Stimulated activated CD4-positive, alpha-beta T cell treated with anti-CD3 and anti-CD28 coated beads, Interleukin-4, amount 100 ng/mL, for 48 hours (primary cell): ENCODE measurements at places on chromosomes 4 and X.

DNA sequence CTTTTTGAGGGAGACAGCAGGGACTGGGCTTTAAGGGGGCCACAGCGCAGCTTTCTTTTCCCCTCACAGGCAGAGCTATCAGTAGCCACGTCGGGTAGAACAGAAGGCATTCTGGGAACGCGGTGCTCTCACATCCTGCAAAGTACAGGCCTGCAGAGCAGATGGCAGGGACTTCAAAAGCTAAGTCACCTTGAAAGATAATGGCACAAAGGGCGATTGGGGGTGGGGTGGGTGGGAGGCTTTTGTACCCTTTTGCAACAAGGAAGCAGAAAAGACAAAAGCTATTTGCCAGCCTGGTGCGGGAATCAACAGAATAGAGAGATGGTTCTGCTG lies 93.9 kb downstream of the PHKA2 start:
- no peak for DNase-seq

DNA sequence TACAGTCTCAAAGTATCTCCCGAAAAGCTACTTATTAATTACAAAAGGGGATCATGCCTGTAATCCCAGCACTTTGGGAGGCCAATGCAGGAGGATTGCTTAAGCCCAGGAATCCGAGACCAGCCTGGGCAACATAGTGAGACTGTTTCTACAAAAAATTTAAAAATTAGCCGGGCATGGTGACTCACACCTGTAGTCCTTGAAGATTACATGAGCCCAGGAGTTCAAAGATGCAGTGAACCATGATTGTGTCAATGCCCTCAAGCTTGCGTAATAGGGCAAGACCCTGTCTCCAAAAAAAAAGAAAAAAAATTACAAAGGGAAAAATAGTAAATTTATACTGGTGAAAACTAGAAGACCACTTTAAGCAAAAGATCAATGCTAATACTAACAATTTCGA lies 3.3 kb upstream of the PORCN start:
- no peak for DNase-seq

GRCh38 chr4:54843946-54844345 lies 186.2 kb downstream of the KIT start:
- DNase-seq, result no peak

- peak; percentile 22 for DNase-seq
Measured at GRCh38 chr4:8688041-8688907, 95.7 kb downstream of the CPZ start.

DNA sequence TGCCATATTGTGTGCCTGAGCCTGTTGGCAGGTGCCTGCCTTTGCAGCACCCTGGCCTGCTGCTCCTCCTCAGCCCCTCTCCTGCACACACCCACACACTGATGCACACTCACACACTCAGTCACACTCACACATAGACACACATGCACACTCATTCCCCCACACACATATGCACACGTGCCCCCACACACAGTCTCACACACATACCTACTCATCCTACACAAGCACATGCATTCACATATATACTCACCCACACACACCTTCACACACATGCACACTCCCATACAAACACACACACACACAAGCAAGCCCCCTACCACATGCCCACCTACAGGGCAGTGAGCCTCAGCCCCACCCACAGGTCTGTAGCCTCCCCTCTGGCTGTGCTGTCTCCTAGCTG lies 245.0 kb downstream of the EVC2 start:
- no peak for DNase-seq

DNA sequence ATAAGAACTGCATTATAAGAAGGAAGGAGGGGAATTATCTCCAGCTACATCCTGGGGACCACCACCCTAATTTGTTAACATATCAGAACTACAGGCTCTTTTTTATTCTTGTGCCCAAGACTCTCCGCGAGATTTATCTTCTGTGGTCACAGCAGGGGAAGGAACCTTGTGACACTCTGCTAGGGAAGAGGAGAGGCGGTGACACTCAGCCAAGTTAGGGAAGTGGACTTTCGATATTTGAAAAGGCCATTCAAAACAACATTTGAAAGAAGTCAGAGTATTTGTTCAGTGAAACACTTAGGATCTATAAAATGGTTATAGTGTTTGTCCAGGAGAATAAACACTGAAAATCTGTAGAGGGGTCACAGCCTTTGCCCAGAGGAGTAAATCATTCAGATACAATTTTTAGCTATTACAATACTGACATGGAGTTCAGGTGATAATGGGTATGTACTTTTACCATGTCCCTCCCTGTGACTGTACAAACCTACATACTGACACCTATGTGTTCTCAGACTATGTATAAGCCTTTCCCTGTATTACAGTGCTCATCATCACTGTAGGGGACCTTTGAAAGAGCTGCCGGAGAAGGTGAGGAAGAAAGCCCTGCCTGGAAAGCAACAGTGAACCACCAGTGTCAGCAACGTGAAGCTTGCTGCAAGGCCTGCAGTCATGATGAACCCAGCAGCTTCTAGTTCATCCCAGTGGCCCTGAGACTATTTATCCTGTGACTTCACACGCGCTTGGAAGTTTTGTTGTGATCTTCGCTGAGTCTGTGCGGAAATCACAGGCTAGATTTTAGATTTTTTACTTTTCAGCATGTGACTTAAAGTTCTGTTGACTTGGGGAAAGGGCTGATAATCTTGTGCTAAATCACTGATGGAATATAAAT lies 8.5 kb upstream of the PTTG2 start:
- no peak for DNase-seq

- DNase-seq, result no peak
Measured at GRCh38 chrX:64976673-64977040, 407 bp upstream of the ZC4H2 start.

GRCh38 chr4:24519649-24520048 lies 64.7 kb downstream of the DHX15 start:
- no peak for DNase-seq

DNA sequence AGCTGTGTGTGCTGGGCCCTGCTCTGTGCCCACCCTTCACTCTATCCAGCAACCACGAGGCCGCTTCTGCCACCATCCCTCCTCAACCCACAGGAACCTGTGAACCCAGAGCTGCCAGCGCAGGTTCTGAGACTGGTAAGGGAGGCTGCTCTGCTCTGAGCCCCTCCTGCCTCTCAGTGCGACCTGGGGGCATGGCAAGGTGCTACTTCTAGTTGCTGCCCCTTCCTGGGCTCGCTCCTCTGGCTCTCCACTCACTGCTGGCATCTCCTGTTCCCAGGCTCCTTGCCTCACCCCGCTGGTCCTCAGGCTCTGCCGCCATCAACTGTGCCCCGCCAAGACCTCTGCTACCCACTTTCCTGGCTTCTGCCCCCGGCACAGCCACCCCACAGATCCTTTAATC lies 39.3 kb downstream of the RNF212 start:
- no peak for DNase-seq

DNA sequence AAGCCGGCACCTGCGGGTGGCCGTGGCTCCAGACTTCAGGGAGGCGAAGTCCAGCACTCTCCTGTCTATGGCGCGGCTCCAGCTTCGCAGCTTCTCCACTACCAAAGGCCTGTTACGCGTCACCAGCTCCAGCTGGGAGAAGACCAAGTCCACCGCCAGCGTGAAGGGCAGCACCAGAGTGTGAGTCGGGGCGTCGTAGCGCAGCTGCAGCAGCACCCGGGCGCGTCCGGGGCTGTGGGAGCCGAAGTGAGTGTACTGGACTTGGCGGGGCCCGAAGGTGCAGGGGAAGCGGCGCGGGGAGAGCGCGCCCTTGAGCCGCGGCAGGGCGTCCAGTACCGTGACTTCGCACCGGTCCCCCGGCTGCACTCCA lies 444 bp downstream of the FREM3 start:
- DNase-seq, result no peak

DNA sequence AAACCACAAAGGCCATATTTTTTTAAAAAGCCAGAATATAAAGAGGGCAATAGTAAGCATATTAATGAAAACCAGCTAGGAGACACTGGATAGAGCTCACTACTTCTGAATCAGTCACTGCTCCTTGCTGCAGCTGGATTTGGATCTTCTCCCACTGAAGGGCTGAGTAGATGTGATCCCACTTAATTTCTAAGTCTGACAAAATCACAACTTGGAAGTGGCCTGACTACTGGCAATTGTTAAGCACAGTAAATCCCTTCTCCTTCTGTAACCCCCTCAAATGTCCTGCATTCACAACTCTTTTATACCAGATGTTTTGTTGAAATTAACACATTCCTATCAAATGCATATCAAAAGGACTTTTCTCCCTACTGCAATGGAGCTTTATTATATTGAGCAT lies 72.9 kb downstream of the AMMECR1 start:
- DNase-seq, result no peak

GRCh38 chrX:143873343-143873742 lies 10.5 kb upstream of the UBE2NL start:
- DNase-seq, result no peak

DNA sequence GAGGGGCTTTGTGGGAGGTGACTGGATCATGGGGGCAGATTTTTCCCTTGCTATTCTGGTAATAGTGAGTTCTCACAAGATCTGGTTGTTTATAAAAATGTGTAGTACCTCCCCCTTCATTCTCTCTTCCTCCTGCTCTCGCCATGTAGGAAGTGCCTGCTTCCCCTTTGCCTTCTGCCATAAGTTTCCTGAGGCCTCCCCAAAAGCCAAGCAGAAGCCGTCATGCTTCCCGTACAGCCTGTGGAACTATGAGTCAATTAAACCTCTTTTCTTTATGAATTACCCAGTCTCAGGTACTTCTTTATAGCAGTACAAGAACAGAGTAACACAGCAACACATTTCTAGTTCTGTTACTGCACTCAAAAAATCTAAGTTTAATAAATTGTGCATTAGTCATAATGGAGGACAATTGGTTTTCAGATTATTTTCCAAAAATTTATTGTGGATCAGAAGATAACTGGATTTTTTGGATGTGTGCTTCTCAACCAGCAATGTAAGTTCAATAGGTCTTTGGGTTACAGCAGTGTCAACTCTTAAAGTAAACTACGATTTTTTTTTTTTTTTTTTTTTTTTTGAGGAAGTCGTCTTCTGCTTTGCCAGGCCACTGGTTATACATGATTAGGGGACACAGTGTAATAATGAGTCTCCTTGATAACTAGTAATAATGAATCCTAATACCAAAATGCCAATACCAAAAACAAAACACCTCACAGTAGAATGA lies 69.9 kb downstream of the CHIC2 start:
- no peak for DNase-seq

DNA sequence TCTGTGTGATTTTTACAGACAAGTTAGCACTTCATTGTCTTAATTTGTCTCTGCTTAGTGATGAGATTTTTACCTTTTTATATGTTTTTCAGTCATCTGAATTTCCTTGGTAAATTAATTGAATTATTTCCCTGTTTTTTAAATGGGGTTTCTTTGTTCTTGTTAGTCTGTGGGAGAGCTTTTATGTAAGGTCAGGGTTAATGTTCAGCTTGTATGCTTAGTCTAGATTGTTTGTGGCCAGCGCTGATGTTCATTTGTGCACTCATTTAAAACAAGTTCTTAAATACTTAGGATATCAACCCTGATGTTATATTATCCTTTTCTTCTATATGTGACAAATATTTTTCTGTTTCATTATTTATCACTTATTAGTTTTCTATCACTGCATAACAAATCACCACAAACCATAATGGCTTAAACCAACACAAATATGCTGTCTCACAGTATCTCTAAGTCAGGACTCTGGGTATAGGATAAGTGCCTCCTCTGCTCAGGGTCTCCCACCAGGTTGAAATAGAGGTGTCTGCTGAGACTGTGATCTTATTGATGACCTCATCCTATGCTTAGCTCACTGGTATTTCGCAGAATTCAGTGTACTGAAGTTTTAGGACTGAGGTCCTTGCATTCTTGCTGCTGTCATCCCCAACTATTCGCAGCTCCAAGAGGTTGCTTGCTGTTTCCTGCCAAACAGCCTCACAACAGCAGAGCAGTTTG lies 53.2 kb downstream of the ATP10D start:
- no peak for DNase-seq

DNA sequence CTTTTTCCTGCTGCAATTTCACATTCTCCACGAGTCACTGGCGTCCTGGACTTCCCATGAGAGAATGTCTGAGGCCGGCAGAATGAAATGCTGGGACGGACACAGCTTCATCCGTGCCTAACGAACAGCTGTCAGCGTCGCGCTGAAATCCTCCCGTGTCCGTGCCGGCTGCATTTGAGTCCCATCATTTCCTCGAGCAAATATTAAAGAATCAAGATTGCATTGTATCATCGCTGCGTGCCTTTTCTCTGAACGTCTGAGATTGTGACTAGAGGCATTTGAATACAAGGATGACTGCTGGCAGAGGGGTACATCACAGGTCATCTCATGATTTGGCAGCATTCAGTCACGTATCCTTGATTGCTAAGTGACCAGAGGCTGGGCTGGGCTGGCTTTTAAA lies 279.9 kb downstream of the ASMT start:
- DNase-seq, result no peak

DNA sequence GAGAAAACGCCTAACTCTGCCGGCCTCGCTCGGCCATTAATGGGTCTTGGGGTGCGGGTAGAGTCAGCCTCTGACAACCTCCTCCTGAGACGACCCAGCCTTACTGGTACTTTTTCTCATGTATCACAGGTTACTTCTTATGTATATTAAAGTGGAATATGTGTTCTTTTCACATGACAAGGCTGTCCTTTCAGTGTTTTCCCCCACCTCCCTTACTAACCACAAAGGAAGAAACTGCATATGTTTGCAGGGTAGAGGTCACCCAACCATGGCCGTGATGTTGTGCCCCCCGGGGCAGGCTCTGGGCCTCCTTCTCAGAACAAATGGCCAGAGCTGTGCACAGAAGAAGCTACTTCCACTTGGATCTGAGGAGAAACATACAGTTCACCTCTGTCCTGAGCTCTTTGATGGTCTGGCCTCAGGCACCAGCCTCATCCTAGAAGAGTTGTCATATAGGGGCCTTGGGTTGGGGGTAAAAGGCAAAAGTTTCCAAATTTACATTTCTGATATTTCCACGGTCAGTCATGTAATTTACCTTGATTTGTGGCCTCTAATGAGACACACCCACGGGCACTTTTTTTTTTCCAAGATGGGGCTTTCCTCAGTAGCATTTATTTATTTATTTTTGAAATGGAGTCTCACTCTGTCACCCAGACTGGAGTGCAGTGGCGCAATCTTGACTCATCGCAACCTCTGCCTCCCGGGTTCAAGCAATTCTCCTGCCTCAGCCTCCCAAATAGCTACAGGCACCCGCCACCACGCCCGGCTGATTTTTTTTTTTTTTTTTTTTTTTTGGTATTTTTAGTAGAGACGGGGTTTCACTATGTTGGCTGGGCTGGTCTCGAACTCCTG lies 1.9 kb downstream of the SOWAHD start:
- DNase-seq, result no peak

DNA sequence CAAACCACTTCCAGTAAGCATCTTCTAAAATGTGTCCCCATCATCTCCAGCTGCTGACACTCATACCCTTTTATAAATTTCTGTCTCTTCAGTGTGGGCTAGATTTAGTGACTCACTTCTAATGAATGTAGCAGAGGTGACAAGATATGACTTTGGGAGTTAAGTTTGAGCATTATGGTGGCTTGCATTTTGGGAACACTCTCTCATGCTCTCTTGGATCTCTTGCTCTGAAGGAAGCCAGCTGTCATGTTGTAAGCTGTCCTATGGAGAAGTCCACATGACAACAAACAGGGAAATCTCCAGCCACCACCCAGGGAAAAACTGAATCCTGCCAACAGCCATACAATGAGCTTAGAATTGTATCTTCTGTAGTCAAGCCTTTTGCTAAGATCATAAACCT lies 691.3 kb upstream of the PCDH7 start:
- no peak for DNase-seq
